Spinal cord (tissue), 10 donors: ENCODE measurements at places on chromosomes 11 and 22.

DNA sequence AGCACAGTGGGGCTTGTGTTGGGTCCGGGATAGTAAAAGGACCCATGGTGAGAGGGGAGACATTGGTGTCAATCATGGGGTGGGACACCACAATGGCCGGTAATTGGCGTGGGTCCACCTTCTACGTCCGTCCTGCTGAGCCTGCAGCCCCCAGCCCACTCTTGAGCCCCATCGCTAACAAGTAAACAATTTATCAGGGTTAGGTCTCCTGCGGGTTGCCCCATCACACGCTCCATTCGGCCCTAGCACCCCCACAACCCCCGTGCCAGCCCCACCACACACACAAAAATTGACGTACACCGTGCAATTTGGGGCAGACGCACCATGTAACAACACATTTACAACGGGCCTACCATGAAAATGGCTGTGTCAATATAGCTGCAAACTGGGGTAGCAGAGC, 86.5 kb upstream of the HTATIP2 start:
- DNase-seq, result no peak

DNA sequence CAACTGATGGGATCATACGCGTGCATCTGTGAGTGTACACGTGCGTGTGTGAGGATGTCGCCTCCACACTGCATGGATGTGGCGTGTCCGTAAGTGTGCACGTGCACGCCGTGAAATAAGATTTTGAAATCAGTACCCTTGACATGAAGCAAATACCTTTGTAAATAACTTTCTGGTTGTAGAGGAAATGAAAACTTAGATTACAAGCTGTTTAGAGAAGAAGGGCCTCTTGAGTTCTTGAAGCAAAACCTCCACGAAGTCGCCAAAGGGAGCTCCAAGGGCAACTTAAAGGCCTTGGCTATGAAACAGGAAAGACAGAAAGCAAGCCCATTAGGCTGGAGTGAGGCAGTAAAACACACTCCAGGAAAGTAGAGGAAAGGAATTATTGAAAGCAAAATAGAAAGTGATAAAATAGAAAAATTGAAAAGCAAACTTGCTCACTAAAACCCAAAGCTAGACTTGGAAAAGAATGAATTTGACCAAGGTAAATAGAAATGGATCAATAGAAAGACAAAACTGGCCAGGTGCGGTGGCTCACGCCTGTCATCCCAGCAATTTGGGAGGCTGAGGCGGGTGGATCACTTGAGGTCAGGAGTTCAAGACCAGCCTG, 29.7 kb upstream of the TOLLIP start:
- no peak for DNase-seq

DNA sequence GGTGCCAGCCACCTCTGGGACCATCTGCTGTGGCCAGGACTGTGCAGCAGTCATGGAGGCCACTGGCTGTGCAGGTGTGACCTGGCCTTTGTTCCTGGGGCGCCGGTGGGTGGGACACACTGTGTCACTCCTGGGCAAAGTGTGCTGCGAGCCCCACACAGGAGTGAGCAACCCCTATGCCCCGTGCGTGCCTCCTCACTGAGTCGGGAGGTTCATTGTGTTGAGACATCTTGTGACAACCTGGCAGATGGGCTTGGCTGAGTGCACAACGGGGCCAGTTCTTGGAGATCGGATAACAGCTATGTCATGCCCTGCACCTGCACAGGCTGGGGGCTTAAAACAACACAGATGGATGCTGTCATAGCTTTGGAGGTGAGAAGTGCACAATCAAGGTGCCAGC, 13.5 kb downstream of the ANO1 start:
- DNase-seq, result no peak

DNA sequence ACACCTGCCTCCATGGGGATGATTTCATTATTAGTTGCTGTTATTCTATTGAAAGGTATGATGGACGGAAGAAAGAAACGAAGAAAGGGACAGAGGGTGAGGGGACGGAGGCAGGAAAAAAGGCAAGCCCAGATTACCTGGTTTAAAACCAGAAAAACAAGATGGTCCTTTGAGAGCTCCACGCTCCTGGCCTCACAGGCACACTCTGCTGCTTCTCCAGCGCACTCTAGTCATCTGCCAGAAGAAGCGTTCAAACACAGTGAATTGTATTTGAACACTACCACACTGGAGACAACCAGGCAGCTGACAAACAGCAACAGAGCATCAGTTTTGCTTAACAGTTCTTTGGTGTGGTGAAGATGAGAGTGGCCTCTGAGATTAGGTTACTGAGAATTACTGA, 216.9 kb downstream of the CADM1 start:
- DNase-seq, result no peak

GRCh38 chr11:92388380-92388779, 163.8 kb downstream of the FAT3 start:
- DNase-seq, result no peak

- no peak for DNase-seq
Measured at GRCh38 chr11:94647926-94648325, 80.8 kb downstream of the PIWIL4 start.

- DNase-seq, result no peak
Measured at GRCh38 chr22:22710719-22711531, 66.5 kb downstream of the GGTLC2 start.

- DNase-seq, result no peak
Measured at GRCh38 chr11:93024369-93024768, 54.9 kb downstream of the MTNR1B start.

DNA sequence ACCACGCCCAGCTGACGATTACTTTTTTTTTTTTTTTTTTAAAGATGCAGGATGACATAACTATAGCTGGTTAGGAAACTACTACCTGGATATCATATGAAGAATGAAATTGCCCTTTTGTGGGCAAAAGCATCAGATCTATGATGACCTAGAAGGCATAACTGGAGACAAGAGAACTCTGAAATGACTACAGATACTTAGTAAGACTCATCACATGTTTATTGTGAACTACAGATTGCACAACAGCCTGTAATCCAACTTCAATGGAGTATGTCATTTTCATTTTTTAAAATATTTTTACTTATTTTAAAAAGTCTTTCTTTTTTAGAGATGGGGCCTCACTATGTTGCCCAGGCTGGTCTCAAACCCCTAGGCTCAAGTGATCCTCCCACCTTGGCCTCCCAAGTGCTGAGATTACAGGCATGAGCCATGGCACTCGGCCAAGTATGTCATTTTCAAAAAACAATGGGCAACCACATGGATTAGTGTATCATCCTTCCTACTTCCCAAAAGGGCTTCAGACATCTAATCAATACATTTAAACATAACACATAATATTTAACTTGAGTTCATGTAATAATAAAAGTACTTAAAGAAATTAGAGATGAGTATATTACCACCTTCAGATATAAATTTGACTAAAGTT, 3.3 kb downstream of the MTMR2 start:
- DNase-seq, result no peak

- no peak for DNase-seq
Measured at GRCh38 chr11:18368221-18368620, 26.1 kb upstream of the LDHA start.

- no peak for DNase-seq
Measured at GRCh38 chr11:77438487-77438886, 35.4 kb downstream of the PAK1 start.

DNA sequence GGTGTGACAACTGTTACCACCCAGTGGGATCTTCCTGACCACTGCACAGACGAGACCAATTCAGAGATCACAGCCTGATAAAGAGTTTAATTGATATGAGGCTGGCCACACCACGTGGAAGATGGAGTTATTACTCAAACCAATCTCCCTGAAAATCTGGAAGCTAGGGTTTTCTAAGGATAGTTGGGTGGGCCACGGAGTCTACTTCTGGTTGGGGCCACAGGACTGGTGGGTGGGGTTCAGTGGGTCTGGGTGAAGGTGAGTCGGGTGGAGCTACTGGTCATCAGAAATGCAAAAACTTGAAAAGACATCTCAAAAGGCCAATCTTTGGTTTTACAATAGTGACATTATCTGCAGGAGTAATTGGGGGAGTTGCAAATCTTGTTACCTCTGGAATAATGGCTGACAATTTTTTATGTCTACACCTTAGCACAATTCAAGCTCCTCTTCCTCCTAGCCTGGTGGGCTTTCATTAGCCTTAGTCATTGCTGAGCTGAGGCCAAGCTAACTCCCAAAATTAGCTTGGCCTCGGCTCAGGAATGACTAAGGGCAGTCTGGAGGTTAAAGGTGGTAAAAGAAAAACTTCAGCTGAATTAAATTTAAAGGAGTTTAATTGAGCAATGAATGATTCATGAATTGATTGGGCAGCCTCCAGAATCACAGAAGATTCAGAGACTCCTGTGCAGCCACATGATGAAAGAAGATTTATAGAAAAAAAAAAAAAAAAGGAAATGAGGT, 13.1 kb downstream of the C11orf96 start:
- no peak for DNase-seq

DNA sequence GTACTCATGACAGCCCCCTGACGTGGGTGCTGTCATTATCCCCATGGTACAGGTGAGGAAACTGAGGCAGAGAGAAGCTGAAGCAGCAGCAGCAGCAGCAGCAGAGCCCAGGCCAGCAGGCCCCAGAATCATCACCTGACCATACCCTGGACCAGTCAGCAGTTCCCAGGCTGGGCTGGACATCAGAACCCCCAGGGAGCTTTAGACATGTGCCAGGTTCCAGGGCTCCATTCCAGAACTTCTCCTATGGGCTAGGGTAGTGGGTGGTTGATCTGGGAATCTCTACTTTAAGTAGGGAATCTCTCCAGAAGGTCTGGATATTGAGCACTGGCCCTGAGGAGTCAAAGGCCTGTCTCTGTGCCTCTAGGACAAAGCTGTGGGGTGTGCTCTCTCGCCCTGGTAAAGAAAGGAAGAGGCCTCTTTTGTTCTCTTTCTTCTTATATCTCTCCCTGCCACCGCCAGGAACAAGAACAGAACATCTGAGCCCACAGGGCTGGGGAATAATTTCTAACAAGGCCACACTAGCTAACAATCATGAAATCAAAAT, 26.6 kb downstream of the MAFF start:
- no peak for DNase-seq

DNA sequence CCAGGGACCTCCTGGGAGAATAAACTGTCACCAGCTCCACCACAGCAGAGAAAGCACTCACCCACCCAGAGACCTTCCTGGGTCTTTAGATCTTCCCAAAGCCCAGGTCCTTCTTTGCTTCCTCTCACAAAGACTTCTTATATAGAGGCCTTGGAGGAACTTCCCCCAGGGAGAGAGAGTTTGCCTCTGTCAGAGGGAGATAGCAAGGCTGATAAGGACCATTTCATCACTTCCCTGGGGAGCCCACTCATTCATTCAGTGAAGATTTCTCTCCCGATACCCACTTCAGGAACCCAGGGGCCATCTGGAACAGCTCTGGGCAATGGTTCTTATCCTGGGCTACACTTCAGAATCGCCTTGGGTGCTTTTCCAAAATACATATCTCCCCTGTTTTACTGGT, at the start of gene PRG2:
PRG2 (minus strand) TSS at position 116 of the 400 bp plus-strand sequence. CDS start 706 bp downstream, outside the sequence.
- DNase-seq, result no peak

GRCh38 chr22:29772170-29772641, 5.0 kb downstream of the UQCR10 start:
- DNase-seq, result peak; percentile 41

- no peak for DNase-seq
Measured at GRCh38 chr22:28282405-28283067, 363.5 kb upstream of the PITPNB start.

DNA sequence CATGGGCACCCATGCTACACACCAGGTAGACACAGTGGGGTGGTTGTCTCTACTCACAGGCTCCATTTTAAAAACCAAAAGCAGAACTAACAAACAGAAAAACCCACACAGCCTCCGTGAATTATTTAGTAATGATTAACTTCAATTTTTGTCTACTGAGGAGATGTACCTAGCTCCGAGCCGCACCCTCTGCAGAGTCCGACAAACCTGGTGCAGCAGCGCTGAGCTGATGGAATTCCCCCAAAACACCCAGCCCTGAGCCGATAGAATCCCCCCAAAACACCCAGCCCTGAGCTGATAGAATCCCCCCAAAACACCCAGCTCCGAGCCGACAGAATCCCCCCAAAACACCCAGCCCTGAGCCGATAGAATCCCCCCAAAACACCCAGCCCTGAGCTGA, 927.0 kb downstream of the BRD1 start:
- DNase-seq, result no peak

DNA sequence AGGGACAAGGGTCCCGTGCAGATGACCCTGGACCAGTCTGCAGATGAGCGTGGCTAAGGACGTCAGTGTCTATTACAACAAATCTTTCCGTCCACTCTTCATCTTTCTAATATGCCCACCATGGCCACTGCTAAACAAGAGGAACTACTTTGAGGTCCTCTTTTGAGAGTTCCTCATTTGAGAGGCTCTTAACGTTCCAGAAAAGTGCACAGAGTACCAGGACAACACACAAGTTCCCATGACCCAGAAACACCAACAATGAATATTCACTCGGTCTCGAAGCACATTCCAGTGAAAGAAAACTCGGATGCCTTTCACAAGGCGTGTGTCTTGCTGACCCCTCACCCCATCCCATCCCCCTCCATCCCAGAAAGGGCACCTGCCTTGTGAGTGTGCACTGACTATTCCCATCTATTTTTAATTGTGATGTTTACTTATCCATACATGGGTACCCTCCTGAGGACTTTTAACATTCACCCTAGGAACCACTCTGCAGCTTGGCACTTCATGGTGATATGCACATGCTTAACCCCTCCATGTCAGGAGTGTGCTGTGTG, 157.0 kb downstream of the SHANK2 start:
- no peak for DNase-seq

GRCh38 chr11:35112846-35113105, 26.2 kb upstream of the CD44 start:
- no peak for DNase-seq

- no peak for DNase-seq
Measured at GRCh38 chr11:29265792-29266191, 751.0 kb downstream of the KCNA4 start.

DNA sequence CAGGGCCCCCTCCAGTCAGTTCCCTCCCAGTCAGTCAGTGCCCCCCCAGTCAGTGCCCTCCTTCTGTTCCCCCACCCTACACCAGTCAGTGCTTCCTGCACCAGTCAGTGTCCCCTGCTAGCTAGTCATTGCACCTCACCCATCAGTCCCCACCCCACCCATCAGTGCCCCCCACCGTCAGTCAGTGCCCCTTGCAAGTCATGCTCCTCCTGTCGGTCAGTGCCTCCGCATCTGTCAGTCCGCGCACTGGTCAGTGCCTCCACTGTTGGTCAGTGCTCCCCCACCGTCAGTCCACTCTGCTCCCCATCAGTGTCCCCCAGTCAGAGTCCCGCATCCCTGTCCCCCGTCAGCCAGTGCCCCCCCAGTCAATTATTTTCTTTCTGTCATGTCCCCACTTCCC, 3.3 kb downstream of the PPP6R2 start:
- no peak for DNase-seq

GRCh38 chr22:30243661-30244060, 2.9 kb downstream of the LIF start:
- DNase-seq, result no peak
